ENCODE measurements at places on chromosomes 7 and 10.

DNA sequence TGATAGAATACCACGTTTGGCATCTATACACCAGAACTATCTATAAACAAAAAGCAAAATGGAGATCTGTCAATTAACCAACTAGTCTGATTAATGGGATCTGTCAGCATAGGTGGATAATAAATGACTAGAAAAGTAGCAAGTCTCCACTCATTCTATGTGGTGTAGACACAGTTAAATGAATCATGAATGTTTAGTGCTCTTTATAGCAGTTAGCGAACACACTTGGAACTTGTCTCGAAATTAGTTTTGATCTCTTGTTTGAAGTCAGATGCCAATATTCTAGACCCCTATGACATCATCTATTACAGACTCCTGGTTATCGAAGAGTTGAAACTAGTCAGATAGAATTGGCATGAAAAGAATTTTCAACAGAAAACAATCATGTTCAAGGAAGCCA, 259.7 kb downstream of the AHR start:
- DNase-seq = no peak

DNA sequence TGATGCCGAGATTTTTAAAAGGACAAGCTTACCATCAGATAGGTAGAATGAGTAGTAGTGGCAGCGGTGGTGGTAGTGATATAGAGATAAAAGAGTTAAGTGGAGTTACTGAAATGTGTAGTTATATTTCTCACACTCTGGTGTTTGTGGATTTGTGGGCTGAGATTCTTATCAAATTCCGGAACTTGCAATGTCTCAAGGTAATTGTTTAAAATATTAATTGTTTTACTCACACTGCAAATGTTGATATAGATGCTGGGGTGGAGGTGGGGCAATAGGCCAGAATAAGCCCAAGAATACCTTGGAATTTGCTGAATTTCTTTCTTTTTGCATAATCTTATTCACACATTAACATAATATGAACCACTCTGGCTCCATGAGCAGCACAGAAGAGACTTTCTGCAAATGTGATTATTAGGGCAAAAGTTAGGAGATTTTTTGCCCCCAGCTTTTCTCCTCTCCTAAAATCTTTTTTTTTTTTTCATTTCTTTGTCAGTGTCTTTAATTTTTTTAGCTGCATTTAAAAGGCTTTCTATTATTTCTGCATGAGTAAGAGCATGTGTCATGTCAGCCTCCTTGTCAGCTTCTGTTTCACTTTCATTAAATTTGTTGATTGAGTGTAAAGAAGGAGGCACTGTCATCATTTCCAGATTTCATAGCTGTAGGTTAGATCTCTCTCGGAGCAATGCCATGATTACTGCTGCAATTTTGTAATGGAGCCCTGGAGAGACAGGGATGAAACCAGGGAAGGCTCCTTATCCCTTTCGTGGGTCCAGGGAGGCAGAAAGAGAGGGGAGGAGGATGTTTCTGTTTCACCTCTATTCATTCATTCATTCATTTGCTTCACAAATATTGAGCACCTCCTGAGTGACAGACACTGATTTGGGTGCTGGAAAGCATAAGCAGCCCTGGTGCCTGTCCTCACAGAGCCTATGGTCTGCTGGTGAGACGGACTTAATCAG, 13.1 kb upstream of the SGMS1 start:
- no peak for DNase-seq

DNA sequence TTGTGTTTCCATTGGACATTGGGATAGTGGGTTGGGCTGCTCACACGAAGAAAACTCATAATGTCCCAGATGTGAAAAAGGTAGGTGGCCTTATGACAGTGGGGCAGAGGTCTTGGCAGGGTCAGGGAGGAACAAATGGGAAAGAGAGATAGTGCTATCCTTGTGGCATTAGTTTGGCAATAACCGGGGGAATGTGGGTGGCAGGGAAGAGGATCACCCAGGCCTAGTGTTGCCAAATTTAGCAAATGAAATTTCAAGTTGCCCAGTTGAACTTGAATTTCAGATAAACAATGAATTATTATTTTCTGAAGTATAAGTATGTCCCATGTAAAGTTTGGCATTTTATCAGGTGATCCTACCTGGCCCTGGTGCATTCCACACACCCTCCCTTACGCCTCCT, 789 bp downstream of the PDE6C start:
- no peak for DNase-seq

DNA sequence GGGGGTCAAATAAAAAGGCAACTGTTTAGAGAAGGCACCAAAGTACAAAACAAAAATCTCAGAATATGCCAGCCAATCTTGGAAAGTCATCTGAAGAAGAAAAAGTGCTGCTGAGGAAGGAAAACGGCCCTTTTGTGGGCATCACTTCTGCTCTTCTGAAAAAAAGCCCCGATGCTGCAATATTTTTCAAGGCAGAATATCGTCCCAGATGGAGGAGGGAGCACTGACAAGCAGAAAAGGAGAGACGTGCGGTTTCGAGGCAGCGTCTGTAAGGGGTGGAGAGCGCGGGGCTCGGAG, 959 bp upstream of the ATRNL1 start:
- no peak for DNase-seq
